ENCODE measurements at places on chromosomes 2 and 18. TPM values are rescaled to one million over a fixed set of nuclear protein-coding genes. Genes with fewer than 3 reads are reported as not detected.

DNA sequence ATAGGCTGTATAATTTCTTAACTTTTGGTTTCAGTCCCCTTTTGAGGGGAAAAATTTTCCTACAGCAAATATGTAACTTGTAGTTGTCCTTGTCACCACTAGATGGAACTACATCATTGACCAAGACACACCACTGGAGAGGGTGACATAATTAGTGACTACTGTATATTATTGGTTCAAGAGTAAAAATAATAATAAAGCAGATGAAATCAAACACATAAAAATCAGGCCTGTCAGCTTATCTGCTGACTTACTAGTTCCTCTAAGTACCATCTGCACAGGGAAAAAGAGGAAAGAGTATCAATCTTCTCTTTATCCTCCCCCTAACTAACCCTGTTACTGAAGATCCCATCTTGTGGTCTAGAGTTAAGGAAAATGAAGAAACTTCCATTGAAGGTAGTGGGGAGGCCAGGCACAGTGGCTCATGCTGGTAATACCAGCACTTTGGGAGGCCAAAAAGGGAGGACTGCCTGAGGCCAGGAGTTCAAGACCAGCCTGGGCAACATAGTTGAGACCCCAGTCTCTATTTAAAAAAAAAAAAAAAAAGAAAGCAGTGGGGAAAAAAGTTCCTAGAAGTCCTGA is 29.6 kb upstream of the ENOSF1 start:
- no peak overlapping the region for H3K4me3 ChIP-seq
- H3K36me3 ChIP-seq: peaks cover 37% of the 10 kb centered on the region
- no peak for DNase-seq
- H3K4me1 ChIP-seq: no peaks in the 10 kb centered on the region

DNA sequence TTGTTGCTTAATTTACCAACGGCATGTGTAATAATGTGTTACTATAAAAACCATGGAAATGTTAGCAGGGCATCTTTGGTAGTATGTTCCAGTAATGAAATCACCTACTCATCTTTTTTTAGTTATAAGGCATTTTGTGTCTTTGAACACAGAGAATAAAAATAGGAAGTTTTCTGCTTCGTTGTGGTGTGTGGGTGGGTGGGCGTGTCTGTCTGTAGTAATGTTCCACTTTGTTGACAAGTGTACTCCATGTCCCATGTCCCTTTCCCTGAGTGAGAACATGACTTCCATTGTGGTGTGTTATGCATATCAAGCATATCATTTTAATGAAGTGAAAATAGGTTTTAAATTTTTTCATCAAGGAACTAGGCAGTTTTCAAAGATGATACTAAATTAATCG is 149.3 kb downstream of the VWC2L start:
- no peaks in the 10 kb centered on the region for H3K36me3 ChIP-seq
- no peak overlapping the region for H3K4me3 ChIP-seq
- no peaks in the 10 kb centered on the region for H3K27me3 ChIP-seq
- H3K4me1 ChIP-seq: no peaks in the 10 kb centered on the region
- H3K27ac ChIP-seq: no peak overlapping the region

- H3K4me1 ChIP-seq: no peaks in the 10 kb centered on the region
- H3K4me3 ChIP-seq: no peak overlapping the region
- H3K27me3 ChIP-seq: no peaks in the 10 kb centered on the region
- H3K36me3 ChIP-seq: no peaks in the 10 kb centered on the region
Observed at GRCh38 chr2:85804583-85804982, 50.8 kb downstream of the ATOH8 start.

- no peaks in the 10 kb centered on the region for H3K27me3 ChIP-seq
- no peaks in the 10 kb centered on the region for H3K36me3 ChIP-seq
- H3K4me3 ChIP-seq: no peak overlapping the region
- H3K27ac ChIP-seq: no peak overlapping the region
- DNase-seq: no peak
Observed at GRCh38 chr18:9055185-9055584, 47.3 kb upstream of the NDUFV2 start.

- no peak overlapping the region for H3K27ac ChIP-seq
- H3K4me3 ChIP-seq: no peak overlapping the region
- no peak for DNase-seq
- no peaks in the 10 kb centered on the region for H3K27me3 ChIP-seq
- no peaks in the 10 kb centered on the region for H3K4me1 ChIP-seq
- no peaks in the 10 kb centered on the region for H3K36me3 ChIP-seq
Observed at GRCh38 chr2:6650311-6650710, 215.4 kb downstream of the CMPK2 start.

ADI1 gene
- 86.7 TPM for total RNA-seq

MEP1B gene
- 477 TPM for total RNA-seq

LOXHD1 gene
- total RNA-seq: 0.19 TPM

CIB4 gene
- not detected for total RNA-seq

All from Peyer's patch (tissue), 4 donors.